NCI-H345 (cell line): ENCODE measurements at places on chromosomes 5 and 9.

DNA sequence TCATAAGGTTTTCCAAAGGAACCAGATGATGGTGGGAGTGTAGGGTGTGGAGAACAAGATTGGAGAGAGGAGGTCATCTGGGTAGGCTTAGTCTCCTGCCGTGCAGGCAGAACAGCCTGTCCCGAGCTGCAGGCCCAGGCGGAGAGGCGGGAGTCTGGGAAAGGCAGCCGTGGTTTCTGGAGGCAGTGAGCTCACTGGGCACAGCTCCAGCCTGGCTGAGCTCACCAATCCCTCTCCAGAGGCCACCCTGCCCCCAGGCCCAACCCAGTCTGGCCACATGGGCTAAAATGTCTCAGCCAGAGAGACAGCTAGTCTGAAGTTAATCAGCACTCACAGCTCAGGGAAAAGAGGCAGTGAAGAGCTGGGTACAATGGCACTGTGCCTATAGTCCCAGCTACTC lies 12.3 kb downstream of the P4HA2 start:
- no peak for DNase-seq

- no peak for DNase-seq
Observed at GRCh38 chr9:135056541-135056940, 30.9 kb upstream of the OLFM1 start.

GRCh38 chr5:29518176-29518575 lies 1675.3 kb upstream of the CDH6 start:
- no peak for DNase-seq

GRCh38 chr5:39700523-39700922 lies 275.7 kb upstream of the DAB2 start:
- DNase-seq = no peak

DNA sequence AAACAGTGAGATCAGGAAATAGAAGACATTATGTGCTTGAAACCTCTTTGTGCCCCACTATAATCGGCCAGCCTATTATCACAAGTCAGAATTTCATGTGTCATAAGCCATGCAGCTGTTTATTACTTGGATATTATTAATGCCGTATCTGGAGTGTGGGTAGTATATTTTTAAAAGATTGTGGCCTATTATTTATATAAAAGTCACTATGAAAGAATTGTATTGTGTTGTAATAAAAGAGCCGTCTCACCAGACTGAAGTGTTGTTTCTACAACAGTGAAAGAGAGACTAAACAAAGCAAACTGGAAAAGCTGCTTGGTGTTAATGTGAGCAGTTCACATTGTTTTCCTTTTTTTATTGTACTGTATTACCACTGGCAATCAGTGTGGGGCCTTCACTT lies 449.1 kb downstream of the PSAT1 start:
- peak; percentile 72 for DNase-seq

GRCh38 chr5:121378046-121378445 lies 473.6 kb upstream of the FTMT start:
- no peak for DNase-seq

- peak; percentile 22 for DNase-seq
Observed at GRCh38 chr9:115593587-115594091, 475.7 kb upstream of the TNC start.

DNA sequence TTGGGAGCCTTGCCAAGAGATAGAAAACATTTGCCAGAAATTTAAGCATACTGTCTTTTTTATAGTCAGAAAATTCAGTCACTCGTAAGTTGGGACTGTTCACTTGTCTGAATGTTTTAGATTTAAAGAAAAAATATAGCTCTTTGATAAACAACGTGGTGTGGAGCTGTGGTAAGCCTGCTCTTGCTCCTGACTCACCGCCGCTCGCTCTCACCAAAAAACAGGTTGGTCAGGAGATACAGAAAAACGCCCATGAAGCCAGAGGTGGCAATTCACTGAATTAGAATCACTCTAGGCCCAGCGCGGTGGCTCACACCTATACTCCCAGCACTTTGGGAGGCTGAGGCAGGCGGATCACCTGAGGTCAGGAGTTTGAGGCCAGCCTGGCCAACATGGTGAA lies 6.2 kb downstream of the LNPEP start:
- no peak for DNase-seq

DNA sequence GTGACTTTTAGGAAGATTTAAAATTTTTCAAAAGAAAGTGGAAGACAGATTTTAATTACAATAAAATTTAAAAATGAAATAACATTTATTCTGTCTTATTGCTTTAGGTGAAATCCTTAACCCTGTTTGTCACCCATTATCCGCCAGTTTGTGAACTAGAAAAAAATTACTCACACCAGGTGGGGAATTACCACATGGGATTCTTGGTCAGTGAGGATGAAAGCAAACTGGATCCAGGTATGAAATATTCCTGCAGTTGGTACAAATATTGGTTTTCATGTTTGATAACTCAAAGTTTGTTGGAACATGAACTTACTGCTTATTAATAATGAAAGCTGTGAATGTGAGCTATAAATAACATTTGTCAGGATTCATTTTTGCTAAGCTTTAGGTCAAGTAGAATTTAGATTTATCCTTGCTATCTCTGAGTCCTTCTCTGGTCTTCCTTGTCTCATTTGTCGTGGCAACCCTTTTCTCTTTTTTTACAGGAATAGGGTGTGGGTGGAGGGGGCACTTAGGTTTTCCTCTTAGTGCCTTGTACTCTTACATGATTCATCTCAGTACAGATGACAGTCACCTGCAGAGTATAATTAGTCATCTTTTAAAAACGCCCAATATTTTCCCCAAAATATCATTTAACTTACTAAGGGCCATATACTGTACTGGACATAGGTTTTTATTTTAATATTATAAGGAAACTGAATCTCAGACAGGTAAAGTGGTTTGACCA lies 95.3 kb upstream of the RASGRF2 start:
- no peak for DNase-seq

DNA sequence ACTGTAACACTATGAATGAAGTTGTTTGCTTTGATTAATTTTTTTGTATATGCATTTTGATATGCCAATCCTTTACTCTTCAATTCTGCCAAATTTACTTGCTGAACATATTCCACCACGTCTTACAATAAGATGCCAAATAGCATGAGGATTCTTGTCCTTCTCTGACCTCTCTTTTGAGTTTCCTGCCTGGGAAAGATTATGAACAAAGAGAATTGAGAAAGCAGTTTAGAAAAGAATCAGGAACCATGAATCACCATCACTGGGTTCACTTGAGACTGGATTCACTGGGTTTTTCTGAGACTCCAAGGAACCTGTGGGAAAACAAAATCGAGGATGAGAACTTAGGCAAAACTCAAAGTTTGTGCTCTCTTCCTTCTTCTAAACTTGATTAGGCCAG lies 256.5 kb downstream of the CETN3 start:
- DNase-seq = no peak

DNA sequence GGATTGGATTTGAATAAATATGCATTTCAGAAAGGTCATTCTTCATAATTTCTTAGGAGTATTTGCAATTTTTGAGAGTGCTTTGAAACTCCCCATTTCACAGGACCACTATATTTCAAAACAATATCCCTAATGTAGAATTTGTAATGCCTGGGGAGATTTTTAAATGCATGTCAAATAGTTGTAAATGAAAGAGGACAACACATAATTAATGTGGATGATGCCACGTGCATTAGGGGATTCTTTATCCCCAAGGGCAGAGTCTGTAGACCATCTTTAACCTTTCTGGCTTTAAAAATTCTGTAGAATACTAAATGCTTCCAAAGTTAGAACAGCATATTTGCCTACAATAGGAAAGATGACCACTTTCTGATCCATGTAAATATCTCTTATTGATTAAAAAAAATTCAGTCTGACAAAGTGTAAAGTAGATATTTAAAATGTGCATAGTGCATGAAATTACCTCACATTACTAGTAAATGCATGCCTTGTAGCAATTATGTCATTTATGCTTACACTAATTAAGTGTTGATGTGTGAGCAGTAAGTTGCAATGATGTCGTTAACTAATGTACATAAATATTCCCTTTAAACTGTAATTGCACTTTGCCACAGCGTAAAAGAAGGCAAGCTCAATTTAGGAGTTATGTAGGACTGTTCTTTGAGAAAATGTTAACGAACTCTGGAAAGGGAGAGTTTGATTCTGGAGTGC lies 416.1 kb downstream of the PSAT1 start:
- DNase-seq = no peak

DNA sequence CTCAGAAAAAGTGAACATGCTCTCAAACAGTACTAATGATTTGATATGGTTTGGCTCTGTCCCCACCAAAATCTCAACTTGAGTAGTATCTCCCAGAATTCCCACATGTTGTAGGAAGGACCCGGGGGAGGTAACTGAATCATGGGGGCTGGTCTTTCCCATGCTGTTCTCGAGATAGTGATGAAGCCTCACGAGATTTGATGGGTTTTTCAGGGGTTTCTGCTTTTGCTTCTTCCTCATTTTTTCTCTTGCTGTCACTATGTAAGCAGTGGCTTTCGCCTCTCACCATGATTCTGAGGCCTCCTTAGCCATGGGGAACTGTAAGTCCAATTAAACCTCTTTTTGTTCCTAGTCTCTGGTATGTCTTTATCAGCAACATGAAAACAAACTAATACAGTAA lies 401.3 kb downstream of the BNC2 start:
- no peak for DNase-seq

DNA sequence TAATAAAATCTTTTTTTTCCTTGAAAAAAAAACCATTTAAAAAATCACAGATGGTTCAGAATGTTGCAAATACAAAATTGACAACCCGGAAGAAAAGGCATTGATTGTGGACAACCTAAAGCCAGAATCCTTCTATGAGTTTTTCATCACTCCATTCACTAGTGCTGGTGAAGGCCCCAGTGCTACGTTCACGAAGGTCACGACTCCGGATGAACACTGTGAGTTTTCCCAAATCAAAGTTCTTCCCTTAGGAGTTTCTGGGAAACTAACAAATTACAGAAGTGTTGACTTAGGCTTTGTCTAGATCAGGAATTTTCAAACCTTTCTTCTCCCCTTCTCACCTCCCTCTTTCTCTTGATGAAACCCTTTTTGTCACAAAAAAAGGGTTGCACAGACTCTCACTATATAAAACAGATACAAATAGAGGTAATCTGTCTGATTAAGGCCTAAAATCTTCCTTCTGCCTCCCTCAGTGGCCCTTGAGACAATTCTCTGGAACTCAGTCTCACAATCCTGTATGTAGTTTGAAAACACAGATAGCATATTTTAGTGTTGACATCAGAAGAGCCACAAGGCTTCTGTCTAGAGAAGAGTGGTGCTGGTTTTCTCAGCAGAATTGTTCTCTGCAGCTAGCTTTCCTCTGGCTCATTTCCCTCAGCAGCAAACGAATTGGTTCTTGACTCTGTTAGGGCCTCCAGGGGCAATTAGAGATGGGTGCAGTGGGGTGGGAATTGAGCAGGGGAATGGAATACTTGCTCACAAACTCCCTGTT lies 79.5 kb downstream of the OSMR start:
- no peak for DNase-seq

DNA sequence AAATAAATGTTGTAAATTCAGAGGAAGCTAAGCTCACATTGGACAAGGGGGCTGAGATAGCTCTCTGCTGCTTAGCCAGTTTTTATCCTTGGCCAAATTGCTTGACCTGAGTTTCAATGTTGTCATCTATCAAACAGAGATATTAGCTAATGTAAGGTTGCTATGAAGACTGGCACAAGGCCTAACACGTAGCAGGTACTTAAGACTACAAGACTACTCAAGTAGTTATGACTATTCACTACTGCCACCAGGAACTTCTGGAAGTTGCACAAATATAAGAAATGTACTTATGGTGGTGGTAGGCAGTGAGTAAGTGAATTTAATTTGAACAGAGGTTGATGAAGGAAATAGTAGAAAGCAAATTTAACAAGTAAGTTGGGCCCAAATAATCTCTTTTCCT lies 17.4 kb upstream of the FYB1 start:
- no peak for DNase-seq

DNA sequence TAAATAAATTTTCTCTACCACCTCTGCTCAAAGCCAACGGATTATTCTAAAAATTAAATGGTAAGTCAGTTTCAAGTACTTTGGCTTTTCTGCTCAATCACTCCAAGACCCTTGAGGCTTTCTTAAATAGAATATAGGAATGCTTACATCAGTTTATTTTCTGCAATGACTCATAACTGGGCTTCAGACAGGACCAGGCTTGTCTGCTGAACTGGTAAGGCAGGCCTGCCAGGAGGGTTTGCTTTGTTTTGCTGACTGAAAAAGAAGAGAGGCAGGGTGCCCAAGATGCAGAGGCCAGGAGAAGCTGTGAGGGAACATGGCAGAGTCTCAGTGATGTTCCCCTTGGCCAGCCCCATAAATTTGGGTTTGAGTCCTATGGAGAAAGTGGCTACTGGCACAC lies 60.3 kb upstream of the EPB41L4A start:
- DNase-seq = no peak

- DNase-seq = no peak
Observed at GRCh38 chr5:154248691-154249090, 58.2 kb downstream of the GALNT10 start.

- DNase-seq = no peak
Observed at GRCh38 chr5:53590759-53591158, 30.3 kb downstream of the NDUFS4 start.

DNA sequence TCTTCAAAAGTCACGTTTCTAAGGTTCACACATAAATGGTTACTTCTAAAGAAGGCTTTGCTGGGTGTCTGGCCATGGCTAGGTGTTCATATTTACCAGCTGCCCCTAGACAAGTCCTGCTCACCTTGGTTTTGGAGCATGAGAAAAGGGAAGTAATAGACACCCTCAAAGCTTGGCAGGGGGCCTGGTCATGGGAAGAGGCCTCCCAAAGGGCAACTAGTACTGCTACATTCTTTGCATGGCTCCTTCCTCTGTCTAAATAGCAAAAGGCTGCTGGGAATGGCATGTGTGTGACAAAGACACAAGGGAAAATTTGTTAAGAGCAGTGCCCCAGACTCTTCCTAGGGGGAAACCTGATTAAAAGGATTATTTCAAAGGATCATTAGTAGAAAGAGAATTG lies 93.4 kb downstream of the NRG2 start:
- DNase-seq = no peak

DNA sequence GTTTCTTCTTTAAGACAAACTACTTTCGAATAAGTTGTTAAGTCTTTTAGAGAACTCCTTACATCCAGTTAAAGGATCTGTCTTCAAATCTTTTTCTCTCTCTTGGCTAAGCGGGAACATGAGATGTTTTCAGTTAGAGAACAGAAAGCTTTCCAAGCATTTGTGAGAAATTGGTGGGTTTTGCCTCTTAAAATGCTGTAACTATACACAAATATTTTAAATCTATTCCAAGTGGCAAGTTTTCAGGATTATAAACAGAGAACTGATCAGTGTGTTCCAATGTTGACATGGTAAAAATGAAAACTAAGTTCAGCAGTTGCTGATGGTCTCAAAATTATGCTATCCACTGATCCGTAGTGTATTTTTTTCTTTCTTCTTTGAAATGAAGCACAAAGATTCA lies 100.4 kb downstream of the EBF1 start:
- no peak for DNase-seq
